Stimulated activated CD8-positive, alpha-beta memory T cell treated with anti-CD3 and anti-CD28 coated beads, Interleukin-15, amount 100 ng/mL, for 4 hours (primary cell): ENCODE measurements at places on chromosomes 13 and 19.

DNA sequence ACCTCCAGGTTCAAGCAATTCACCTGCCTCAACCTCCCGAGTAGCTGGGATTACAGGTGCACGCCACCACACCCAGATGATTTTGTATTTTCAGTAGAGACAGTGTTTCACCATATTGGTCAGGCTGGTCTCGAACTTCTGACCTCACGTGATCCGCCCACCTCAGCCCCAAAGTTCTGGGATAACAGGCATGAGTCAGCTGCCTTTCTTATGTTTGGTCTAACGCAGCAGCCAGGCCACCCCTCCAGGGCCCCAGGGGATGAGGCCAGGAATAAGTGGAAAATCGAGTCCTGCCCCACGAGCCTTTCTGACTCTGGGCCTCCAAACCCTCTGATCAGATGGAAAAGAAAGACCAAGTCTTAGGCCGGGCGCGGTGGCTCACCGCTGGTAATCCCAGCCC lies 44.5 kb downstream of the CERS4 start:
- no peak for DNase-seq

DNA sequence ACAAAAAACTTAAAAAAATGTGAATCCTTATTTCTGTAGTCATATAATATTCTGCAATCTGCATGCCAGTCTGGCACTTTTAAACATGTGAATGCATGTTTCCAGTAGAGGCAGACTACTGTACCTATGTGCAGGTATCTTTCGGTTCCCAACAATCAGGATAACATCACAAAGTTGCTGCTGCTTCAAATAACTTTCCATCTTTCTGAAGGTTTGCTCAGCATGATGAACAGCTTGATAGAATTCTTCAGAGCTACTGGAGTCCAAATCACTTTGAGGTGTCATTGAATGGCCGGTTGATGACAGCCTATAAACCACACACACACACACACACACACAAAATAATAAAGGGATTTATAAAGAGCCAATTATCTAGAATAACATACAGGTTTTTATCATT lies 132.1 kb upstream of the ATXN8OS start:
- DNase-seq: no peak

DNA sequence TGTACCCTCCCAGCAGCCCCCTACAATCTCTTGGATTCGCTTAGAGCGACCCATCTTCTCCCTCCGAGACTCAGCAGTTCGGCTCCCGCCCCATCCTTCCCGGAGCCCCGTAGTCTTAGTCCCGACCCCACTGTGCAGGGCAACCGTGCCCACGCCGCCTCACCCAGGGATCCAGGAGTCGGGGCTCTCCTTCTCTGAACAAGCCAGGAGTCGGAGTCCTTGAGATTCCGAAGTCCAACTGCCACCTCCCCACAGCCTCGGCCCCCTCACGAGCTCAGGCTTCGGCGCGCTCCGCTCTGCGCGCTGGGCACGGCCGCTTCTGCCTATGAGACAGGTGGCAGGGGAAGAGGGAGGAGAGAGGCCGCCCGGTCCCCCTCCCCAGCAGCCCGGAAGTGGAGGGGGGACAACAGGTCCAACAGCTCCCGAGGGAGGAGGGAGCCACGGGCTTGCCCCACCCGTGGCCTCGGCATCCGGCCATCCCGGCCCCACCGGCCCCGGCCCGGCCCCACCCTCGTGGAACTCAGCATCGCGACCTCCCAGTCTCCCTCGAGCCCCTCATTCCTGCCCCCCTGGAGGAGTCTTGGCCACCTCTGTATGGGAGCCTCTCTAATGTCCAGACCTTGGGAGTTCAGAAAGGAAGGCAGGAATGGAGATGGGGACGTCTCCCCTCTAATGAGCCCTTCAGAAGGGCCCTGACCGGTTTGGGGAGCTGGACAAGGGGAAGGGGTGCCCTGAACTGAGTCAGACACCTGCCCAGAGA lies at the start of gene PHLDB3:
Gene PHLDB3, minus strand, starts transcription at position 321 of the 760 bp plus-strand sequence. CDS start 628 bp downstream, outside the sequence.
- DNase-seq: peak; percentile 23

- DNase-seq: no peak
These were observed 11.1 kb downstream of the ZNF473 start for GRCh38 chr19:50036908-50037307.

- no peak for DNase-seq
These were observed 49.4 kb downstream of the RASA3 start for GRCh38 chr13:114082849-114083645.

DNA sequence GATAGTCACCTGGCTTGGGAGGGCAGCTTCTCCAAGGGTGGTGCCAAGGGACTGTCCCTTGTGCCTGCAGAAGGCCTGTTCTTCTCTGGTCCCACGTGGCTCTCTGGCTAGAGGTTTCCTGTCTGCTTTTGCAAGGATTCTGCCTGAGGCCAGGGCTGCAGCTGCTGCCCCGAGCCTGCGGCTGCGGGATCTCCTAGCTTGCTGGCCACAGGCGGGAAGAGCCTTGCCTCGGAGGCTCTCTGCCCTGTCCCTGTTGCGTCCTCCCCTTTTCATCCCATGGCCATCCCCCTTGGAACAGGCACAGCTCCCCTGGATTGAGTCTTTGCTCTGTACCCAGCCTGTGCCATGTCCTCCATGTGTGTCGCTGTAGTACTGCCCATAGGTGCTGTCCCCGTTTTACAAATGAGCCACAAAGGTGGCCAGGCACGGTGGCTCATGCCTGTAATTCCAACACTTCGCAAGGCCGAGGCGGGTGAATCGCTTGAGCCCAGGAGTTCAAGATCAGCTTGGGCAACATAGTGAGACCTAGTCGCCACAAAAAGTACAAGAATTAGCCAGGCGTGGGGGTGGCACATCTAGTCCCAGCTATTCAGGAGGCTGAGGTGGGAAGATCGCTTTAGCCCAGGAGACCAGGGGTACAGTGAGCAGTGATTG lies 9.1 kb downstream of the IRF3 start:
- DNase-seq: no peak

- DNase-seq: no peak
These were observed 2636.9 kb upstream of the PCDH20 start for GRCh38 chr13:64052521-64052920.

DNA sequence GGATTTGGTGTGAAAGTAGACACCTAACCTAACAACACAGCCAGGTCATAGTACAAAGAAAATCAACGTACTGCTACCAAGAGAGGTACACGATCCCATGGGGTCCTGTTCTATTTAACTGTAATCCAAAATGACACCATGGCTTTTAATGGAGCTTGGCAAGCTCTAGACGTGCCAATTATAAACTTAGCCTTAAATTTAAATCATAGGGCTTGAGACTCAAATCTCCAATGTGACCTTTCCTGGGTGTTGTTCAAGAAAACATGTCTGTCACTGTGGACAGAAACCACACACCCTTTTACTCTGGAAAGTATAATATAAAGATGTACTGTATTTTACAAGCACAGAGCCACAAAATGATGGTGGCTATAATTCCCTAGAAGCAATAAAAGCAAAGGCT lies 299.3 kb downstream of the ENOX1 start:
- no peak for DNase-seq

DNA sequence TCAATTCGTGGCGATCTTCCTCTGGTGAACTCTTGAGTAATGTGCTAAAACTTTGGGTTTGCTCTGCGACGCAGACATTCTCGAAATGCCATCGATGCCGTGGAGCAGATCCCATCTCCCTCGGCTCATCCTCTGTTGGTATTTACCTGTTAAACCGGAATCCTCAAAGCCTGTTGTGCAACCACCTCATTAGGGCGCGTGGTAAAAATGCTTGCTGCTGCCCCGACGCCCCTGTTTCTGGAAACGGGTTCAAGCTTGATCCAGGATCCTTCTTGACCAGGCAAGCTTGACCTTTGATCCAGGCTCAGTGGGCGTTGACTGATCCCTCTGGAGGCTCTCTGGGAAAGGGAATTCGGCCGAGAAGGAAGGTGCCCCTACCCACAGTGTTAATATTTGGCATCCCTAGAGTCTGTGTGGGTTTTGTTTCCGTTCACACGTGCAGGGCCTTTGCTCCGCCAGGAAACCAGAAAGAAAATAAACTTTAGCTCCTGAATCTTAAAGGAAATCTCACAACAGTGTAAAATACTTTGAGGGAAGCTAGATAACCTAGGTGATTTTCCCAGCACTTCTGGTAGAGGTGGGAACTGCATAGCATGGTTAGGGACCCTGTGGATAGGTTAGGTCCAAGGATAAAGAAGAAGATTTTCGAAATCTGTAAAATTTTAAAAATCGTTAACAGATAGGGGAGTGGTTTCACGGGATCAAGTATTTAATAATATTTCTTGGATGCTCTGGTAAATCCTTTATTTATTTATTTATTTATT lies 1.1 kb downstream of the LSM14A start:
- no peak for DNase-seq

DNA sequence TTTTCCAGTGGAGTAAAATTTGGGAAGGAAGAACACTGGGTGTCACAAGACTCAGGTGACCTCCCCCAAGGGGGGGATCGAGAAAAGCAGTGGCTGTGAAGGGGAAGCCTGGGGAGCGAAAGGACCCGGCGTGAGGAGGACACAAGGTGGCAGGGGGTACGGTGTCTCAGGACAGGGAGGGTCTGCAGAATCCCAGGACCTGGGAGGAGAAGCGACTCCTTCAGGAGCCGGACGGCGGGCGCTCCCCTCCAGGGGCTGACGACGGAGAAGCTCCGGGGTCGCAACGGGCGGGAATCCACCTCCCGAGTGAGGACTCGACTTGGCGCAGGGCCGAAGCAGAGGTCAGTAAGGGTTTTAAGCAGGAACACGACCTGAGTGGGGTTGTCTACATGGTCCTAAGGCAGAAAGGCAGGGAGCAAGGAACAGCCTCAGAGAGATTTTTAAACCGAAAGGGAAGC lies 529 bp downstream of the ZNF836 start:
- DNase-seq: no peak

DNA sequence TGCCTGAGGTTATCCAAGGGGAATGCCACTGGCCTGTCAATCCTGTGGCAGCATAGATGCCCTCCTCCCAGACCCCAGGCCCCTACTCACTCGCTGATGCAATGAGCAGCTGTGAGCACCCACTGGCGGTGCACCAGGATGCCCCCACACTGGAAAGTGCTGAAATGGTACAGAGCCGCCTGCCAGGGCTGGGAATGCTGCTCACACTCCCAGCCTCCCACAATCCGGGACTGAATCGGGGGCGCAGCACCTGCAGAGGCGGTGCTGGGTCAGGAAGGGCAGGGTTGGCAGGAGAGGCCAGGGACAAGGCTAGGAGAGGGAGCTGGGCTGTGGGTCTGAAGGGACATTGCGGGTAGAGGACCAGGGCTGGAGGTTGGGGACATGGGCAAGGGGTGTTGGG lies 2.0 kb downstream of the KLK1 start:
- no peak for DNase-seq

DNA sequence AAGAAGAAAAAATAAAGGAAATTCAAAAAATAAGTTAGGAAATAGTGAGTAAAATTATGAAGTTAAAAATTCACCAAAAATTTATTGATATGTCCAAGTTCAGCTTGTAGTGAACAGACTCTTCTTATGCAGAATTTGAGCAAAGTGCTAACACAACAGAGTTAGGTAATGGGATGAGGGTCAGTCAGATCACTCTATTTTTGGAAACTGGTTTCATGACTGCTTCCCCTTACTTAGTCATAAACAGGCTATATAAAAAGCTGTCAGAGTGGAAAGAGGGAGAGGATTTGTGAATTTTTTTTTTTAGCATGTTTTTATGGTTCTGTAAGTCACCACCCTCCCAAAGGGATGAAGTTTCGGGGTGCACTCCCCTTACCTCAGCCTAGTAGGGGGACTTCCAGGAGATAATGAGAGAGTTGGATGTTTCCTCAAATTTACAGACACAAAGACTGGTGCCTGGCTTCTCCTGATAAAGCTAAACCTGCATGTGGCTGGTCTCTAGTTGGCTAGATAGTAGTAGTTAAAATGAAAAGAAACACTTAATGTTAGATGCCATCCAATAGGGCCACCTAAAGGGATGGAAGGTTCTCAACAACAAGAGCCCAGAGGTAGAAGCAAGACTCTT lies 4.5 kb downstream of the CPB2 start:
- DNase-seq: no peak

DNA sequence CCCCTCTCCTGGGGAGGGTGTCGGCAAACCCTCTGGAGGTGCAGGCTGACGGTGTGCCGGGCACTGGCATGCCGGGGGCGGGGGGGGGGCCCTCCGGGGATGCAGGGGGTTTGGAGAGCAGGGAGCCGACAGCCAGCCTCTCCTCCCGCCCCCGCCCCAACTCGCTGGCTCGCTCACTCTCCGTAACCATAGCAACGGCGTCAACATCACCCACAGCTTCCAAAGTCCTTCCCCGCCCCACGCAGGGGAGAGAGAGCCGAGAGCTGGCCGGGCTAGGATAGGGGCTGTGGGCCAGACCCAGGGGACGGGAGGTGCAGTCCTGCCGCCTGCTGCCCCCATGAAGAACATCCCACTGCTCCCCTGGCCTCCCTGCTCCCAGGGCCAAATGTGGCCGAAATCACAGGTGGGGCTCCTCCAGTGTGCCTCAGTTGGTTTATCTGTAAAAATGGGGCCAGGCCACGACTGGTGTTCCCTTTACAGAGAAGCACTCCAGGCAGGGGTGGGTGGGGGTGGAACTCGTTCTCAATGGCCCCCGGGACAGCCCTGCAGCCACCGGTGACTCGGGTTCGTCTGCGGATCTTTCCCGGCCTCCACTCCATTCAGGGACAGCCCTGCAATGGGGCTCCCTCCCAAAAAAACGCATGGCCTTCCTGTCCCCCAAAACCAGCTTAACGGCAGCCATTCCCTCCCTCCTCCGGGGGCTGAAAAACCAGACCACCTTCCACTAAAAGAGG lies 3.2 kb downstream of the KLF16 start:
- DNase-seq: no peak

- DNase-seq: no peak
These were observed 25.2 kb downstream of the IPO5 start for GRCh38 chr13:97978651-97979050.

- no peak for DNase-seq
These were observed 159.5 kb downstream of the KDM4B start for GRCh38 chr19:5128251-5128935.

- no peak for DNase-seq
These were observed 107.2 kb downstream of the EDNRB start for GRCh38 chr13:77811381-77811780.

DNA sequence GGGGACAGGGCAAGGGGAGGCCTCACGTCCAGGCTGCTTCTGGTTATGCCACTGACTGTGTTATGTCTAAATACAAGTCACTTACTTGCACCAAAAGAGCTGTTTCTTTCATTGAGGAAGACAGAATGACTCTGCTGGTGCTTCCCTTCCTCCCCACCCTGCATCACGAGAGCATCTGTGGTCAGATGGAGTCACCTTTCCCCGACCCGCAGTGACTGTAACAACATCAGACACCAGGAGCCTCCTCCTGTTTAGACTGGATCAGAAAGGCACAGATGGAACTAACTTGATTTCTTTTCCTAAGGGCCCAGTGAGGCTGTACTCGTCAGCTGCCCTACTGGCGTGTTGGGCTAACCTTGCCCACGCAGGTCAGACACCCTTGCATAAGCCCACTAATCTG lies 90.3 kb upstream of the ZNF536 start:
- DNase-seq: no peak

DNA sequence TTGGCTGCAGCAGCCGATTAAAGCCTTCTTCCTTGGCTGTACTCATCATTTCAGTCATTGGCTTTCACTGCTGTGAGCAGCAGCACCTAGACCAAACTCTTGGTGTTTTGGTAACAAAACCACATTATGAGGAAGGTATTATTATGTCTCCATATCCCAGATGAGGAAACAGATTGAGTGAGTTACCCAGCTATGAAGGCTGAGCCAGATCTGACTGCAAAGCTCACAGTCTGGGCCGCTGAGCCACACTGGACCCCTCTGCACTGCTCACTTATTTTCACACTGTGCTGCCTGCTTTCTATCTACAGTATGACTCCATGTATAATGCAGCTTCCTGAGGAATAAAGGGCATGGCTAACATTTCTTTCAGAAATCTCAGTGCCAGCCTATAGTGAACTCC lies 24.5 kb downstream of the CRYL1 start:
- no peak for DNase-seq

- no peak for DNase-seq
These were observed 692.8 kb upstream of the SGCG start for GRCh38 chr13:22487932-22488331.
